Stimulated activated CD8-positive, alpha-beta memory T cell treated with anti-CD3 and anti-CD28 coated beads, Interleukin-7, amount 100 ng/mL, for 1 hour (primary cell): ENCODE measurements at places on chromosomes 4 and X.

DNA sequence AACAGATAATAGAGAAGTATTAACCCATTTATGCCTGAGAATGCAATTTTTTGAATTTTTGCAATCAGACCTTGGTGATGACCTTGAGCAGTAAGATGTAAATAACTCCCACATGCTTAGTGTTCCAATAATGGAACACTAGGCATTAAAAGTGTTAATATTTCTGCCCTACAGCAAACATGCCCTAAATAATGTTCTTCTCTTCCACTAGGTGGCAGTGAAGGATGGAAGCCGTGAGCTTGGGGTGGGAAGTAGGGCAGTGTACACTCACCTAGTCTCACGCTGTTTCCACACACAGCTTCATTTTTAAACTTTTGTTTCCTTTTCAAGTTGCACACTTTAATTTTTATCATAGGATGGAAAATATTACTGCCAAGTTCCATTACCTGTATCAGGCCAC, 613.1 kb upstream of the HS3ST1 start:
- DNase-seq: no peak

GRCh38 chr4:106569146-106570031, 200.8 kb upstream of the GIMD1 start:
- no peak for DNase-seq

- no peak for DNase-seq
These were observed 440.0 kb upstream of the IGFBP7 start for GRCh38 chr4:57550198-57550597.

DNA sequence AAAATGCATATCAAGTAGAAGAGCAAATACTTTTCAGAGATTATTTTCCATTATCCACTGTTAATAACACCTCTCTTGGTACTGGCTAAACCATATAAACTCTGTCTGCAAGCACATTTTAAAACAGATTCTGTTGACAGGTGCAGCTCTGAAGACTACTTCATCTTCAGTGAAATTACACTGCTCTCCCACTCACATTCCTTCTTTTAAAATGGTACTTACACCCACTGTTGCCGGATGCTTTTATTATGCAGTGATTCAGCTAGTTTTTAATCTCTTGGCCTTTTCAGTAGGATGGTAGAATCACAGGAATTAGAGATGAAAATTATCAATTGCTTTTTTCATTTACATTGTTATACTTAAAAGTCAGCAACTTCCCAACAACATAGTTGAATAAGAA, 381.6 kb downstream of the GASK1B start:
- DNase-seq: no peak

GRCh38 chr4:162650166-162650565, 486.4 kb upstream of the FSTL5 start:
- no peak for DNase-seq

GRCh38 chr4:123819362-123820035, 422.9 kb downstream of the SPRY1 start:
- DNase-seq: no peak

DNA sequence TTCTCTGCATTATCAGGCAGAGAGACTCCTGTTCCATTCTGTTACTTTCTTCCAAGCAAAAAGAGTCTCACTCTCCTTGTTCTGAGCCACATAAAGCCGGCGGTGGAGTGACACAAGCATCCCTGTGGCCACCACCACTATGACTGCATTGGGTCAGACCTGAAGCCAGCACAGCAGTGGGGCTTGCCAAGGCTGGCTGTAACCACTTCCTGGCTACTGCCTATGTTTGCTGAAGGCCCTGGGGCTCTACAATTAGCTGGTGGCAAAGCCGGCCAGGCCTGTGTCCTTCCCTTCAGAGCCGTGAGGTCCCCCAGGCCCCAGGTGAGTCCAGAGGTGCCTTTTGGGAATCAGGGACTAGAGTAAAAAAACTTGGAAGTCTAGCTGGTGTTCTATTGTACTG, 31.8 kb downstream of the PLAC8 start:
- DNase-seq: no peak

GRCh38 chr4:127246963-127247952, 385.5 kb upstream of the INTU start:
- DNase-seq: no peak

DNA sequence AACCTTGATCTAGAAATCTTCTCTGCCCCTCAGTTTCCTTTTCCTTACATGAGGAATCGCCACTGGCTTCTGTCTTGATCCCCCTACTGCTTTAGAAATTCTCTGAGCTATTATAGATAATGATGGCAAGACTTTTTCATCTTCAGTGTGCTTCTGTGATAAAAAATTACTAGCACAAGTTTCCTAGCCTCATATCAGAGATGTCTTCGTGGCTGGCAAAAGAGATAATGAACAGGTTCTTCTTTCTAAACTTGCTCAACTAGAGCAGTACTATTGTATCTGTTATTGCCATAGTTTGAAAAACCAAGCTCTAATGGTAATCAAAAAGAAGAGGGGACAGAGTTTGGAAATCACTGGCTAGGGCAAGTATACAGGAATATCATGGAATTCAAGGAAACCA, 4.1 kb upstream of the PDGFC start:
- DNase-seq: no peak

GRCh38 chr4:155338196-155338595, 38.6 kb downstream of the MAP9 start:
- DNase-seq: no peak
